ENCODE measurements at places on chromosomes 2 and 18. TPM values are rescaled to one million over a fixed set of nuclear protein-coding genes. Genes with fewer than 3 reads are reported as not detected.

GRCh38 chr2:3728104-3729054 lies 25.0 kb downstream of the DCDC2C start:
- peak; percentile 39 for DNase-seq

GRCh38 chr2:160510617-160511016 lies 17.0 kb upstream of the RBMS1 start:
- DNase-seq = no peak

SCN2A gene
- under 0.01 TPM for total RNA-seq

SPDYA gene
- 0.27 TPM for total RNA-seq

- DNase-seq = peak; percentile 56
Measured at GRCh38 chr2:117785740-117786139, 28.8 kb upstream of the DDX18 start.

GRCh38 chr2:20507711-20508110 lies 60.8 kb downstream of the RHOB start:
- no peak for DNase-seq

DNA sequence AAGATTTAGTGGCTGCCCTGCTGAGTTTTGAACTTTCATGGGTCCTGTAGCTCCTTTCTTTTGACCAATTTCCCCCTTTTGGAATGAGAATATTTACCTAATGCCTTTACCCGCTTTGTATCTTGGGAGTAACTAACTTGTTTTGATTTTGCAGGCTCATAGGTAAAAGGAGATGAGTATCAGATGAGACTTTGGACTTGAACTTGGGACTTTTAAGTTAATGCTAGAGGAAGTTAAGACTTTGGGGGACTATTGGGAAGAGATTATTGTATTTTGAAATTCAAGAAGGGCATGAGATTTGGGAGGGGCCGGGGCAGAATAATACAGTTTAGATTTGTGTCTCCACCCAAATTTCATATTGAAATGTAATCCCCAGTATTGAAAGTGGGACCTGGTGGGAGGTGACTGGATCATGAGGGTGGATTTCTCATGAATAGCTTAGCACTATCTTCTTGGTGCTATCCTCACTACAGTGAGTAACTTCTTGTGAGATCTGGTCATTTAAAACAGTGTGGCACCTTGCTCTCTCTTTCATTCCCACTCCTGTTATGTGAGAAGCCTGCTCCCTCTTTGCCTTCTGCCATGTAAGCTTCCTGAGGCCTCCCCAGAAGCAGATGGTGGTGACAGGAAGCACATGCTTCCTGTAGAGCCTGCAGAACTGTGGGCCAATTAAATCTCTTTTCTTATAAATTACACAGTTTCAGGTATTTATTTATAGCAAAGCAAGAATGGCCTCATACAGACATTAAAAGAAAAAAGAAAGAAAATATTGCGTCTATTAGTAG lies 6.1 kb downstream of the ADI1 start:
- DNase-seq = no peak

IL36G gene
- total RNA-seq = not detected

TAF4B gene
- total RNA-seq = 14.8 TPM

- no peak for DNase-seq
Measured at GRCh38 chr2:102235042-102235473, 48.2 kb downstream of the IL1RL2 start.

RBKS gene
- 7.0 TPM for total RNA-seq

ZNF521 gene
- 169 TPM for total RNA-seq

- no peak for DNase-seq
Measured at GRCh38 chr2:187215532-187216240, 232.4 kb downstream of the CALCRL start.

TGFBRAP1 gene
- total RNA-seq = 114 TPM

DSG2 gene
- 16.7 TPM for total RNA-seq

AFF3 gene
- total RNA-seq = 23.2 TPM

DNA sequence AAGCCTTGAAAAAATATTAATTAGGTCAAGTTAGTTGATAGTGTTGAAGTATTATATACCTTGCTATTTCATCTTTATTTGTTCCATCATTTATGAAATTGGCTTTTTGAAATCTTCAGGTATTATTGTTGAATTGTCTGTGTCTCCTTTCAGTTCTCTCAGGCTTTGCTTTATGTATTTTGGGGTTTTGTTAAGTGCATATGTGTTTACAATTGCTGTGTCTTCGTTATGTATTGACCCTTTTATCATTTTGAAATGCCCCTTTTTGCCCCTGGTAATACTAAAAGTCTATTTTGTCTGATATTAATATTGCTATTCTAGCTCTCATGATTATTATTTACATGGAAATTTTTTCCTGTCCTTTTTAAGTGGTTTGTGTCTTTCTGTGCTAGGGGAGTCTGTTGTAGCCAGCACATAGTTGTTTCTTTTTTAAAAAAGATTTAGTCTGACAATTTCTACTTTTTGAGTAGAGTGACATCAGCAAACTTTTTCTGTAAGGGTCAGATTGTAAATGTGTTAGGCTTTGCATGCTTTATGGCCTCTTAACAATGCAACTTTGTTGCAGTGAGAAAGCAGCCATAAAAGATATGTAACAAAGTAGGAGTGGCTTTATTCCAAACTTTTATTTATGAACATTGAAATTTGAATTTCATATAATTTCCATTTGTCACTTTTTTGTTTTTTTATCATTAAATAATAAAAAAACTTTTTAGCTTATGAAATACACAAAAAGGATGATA lies 19.9 kb downstream of the SOCS6 start:
- no peak for DNase-seq

GRCh38 chr18:78407466-78407844 lies 572.2 kb upstream of the SALL3 start:
- no peak for DNase-seq

DNA sequence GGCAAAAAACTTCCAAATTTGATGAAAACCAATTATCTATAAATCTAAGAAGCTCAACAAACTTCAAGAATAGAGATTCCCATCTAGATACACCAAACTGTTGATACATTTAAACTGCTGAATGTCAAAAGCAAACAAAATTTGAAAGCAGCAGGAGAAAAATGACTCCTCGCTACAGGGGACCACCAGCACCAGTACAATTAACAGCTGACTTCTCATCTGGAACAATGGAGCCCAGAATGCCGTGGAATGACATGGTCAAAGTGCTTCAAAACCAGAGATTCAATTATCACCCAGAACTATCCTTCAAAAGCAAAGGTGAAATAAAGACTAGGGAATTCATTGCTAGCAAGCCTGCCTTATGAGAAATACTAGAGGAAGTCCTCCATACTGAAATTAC lies 11.6 kb downstream of the SRSF7 start:
- DNase-seq = no peak

DNA sequence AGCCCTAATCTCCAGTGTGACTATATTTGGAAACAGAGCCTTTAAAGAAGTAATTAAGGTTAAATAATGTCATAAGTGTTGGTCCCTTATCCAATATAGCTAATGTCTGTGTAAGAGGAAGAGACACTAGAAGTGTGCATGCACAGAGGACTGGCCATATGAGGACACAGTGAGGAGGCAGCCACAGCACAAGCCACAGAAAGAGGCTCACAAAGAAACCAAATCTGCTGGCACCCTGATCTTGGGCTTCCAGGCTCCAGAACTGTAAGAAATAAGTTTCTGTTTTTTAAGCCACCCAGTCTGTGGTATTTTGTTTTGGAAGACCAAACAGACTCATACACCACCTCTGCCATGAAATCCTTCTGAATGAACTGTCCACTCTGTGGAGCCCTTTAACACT lies 186.4 kb upstream of the SLC39A10 start:
- DNase-seq = no peak

CFAP65 gene
- total RNA-seq = not detected

LYG1 gene
- not detected for total RNA-seq

- DNase-seq = no peak
Measured at GRCh38 chr2:48120112-48120511, 213.8 kb upstream of the FBXO11 start.

IKZF2 gene
- 43.1 TPM for total RNA-seq

RAD51AP2 gene
- not detected for total RNA-seq

DNA sequence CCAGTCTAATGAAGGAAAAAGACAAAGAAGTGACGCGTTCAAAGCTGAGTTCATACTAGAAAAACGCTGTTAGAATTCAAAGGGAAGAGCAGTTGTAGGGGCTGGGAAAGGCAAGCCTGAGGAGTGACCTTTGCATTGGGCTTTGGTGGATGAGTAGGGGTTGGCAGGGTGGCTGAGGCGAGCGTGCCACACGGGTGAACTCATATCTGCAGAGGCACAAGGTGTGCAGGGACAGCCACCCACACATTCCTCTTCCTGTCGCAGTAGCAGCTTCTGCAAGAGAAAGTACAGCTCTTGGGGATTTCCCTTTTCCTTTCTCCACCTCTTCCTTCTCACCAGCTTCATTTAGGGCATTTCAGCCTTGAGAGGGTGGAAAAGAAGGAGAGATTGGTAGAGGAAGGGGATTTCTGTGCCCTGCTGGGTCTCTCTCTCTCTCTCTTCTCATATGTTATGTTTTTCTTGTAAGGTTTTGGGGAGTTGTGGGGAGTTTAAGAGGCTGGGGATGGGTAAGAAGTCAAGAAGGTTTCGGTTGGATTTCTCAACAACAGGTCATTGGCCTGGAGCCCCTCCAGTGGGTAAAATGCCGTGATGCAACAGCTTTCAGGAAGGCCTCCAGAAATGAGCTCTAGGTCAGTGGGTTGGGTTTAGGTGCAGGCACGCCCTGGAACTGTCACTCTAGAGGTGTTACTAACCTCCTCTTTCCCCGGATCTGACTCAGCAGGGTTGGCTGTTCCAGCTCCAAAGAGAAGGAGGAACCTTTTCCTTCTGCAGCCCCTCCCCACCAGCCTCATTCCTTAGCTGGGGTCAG lies 40.1 kb downstream of the ODC1 start:
- peak; percentile 76 for DNase-seq

DNA sequence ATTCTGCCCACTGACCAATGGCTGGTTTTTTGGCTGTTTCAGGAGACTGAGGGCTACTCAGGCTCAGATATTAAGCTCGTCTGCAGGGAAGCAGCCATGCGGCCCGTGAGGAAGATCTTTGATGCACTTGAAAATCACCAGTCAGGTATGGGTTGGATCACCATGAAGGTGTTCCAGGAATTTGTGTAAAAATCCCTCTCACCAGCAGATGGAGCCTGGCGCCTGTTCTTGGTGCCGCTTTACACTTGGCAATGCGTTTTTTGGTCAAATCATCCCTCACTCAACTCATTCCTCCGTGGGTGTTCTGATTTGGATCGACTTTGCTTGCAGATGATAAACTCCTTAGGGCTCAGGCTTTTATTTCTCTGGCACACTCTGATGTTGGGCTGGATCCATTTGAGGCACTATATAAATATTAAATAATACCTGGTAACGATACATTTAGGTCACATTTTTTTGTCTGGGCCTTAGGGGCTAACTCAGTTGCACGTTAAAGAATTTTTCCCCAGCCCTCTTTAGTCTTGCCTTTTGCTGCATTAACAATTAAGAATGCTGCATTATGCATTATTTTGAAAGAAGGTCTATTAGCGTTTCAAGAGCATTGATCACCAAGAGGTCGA lies 50.0 kb downstream of the HDHD2 start:
- peak; percentile 31 for DNase-seq

GCG gene
- not detected for total RNA-seq

RETSAT gene
- total RNA-seq = 26.4 TPM

DNA sequence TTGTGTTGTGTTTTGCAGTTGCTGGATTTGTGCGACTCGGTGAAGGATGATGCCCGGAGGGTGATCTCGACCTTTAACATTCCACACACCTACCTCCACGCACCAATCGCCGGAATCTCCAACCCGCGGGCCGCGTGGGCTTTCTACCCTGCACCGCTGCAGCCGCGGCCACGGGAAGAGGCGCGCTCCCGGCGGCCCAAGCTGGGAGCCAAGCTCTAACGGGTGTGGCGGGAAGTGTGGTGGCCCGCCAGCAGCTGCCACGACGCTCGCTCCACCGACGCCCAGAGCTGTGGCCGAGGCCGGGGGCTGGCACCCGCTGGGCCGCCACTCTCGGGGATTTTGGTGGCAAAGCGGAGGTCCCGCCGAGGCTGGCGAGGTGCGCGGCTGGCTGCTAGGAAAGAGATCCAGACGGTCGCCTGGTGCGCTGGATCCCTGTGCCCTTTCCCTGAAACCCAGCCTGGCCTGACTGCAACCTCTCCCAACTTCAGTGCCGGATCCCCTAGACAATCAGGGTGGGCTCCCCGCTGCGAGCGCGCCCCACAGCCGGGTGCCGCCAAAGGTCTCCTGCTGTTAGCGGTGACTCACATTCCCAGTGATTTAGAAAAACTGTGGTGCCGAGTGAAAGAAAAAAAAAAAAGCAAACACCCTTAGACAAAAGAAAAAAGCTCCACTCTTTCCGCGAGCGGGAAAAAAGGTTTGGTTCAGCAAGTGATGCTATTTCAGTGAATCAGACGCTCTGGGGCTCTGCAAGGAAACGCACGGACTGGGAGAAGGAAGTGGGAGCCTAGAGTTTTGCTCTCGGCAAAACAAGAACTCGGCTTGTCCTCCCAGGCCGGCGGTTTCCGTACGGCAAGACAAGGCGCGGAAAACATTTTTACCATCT lies 2.9 kb upstream of the BCL2L11 start:
- DNase-seq = peak; percentile 9

DNA sequence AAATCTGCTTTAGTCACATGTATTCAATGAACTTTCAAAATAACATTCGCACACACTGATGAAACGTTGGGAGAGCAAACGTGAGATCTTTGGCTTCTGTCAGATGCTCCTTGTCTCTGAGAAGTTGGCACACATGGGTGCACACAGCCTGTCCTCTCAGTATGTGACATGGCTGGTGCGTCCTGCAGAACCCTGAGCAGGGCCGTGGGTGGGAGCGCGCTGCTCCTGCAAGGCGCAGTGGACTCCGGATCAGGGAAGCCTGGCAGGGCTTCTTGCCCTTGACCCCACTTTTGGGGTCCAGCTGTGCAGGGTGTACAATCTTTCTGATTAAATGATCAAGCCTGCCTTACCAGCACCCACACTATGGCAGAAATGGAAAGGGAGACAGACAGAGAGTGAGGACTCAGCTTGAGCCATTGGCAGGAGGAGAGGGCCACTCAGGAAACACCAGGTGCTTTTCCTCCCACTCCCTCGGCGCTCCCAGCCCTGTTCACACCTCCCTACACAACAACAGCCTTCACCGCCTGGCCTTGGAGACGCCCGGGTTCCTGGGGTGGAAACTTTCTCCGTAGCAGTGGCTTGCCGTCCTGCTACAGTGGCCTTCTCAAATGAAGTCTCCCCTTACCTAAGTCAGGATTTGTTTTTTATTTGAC lies 108.4 kb upstream of the SNTG2 start:
- DNase-seq = no peak

DNA sequence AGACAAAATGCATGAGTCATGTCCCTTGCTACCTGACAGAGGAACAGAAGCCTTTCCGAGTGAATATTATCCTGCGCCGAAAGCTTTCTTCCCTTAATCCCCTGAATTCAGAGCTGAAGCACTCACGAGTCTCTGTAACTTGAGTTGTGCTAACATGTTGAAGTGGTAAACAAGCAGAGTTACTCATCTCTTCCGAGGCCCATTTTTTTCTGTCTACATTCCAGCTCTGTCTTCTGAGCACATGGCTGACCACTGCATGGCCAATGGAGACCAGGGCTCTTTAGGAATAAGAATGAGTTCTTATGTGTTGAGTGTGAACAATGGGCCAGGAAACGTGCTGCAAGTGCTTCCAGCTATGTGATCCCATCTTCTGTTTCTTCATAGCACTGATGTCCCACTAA lies 73.1 kb upstream of the PID1 start:
- DNase-seq = no peak

Data from hematopoietic multipotent progenitor cell (in vitro differentiated cells).